Chondrocyte (in vitro differentiated cells): ENCODE measurements at places on chromosomes 6 and 20. TPM values are rescaled to one million over a fixed set of nuclear protein-coding genes. Genes with fewer than 3 reads are reported as not detected.

GRCh38 chr20:3848565-3848964 is 1.9 kb downstream of the MAVS start:
- peak overlapping the region; percentile 71 for H3K27ac ChIP-seq
- no peak for DNase-seq
- no peaks in the 10 kb centered on the region for H3K27me3 ChIP-seq
- peak overlapping the region; percentile 41 for H3K4me3 ChIP-seq

POU5F1 gene
- total RNA-seq = 1.2 to 1.6 TPM in 2 of 3 replicates, not detected in the other

DPM1 gene
- 37.7 to 40.5 TPM (median 39.9 TPM) in 3 replicates for total RNA-seq

- DNase-seq = no peak
- peak overlapping the region; percentile 91 for H3K27ac ChIP-seq
- H3K4me3 ChIP-seq = peak overlapping the region; percentile 100
- peaks cover 2% of the 10 kb centered on the region for H3K36me3 ChIP-seq
- peaks cover 70% of the 10 kb centered on the region for H3K4me1 ChIP-seq
Observed at GRCh38 chr6:31402324-31403282, 792 bp upstream of the MICA start.

SYTL3 gene
- 0.58 to 1.6 TPM (median 1.4 TPM) in 3 replicates for total RNA-seq

- no peaks in the 10 kb centered on the region for H3K27me3 ChIP-seq
Observed at GRCh38 chr6:134235937-134236751, 81.8 kb downstream of the SGK1 start.

C6orf52 gene
- total RNA-seq = 0.82 to 0.97 TPM in 2 of 3 replicates, not detected in the other
